ENCODE measurements at places on chromosomes 13 and 19.

DNA sequence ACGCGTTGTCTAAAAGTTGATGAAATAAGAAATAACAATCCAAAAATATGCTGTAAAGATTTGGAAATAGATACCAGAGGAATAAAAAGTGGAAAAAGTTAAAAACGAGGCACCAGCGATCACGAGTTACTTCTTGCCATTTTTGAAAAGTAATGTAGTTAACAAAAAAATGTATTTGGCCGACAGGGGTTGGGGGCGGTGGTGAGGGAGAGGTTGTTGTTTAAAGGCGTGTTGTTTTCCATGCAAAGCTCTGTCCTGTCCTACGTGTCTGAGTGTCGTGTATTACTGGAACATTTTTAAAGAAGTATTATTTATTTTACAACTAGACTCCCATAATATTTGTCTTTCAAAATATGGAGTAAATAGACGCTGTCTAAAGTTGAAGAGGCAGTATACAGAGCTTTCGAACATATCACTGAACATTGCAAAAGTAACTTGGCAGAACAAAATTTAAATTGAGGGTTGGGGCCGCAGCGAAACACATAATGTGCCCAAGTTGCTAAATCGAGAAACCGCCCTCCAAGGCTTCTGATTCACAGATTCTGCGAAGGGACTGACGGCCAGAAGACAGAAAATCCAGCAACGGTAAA, 823 bp downstream of the FBXO17 start:
- no peak for DNase-seq

DNA sequence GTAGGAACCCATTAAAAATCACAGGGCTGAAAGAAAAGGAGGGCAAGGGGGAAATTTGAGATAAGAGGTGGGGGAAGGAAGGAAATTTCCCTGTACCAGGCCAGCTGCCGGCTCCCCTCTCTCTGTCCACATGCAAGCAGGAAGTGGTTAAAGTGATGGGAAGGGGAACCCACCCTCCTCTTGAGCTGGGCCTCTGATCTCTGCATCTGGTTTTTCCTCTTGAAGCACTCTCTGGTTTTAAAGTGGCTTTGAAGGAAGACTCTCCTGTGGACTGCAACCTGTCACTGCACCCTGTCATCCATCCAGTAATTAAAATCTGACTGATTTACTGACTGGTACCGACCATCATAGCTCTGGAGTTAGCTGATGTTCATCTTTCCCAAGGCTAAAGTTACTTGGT, 239.6 kb downstream of the TSHZ3 start:
- no peak for DNase-seq

DNA sequence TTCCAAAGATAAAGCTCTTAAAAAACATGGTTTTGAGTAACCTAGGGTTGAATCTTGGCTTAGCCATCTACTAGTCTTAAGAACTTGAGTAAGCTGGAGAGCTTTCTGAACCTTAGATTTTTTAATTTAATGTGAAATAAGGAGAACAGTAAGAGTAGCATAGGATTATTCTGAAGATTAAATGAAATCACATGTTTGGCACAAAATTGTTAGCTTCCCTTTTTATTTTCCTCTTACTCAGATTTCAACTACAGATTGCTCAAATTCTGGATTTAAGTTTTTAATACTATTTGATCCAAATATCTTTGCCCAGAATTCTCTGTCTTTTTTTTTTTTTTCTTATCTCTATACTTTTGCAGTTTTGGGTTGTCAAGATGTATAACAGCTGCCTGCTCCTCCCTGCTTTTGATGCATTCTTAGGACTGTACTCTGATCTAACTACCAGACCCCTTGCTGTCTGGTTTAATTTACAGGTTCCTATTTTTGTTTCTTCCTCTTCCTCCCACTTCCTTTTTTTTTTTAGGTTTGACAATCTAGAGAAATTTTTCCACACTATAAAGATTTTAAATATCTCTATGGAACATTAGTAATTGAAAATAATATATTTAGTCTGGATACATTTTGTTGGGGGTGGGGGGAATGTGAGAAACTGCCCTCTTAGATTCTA, 12.3 kb downstream of the POMP start:
- DNase-seq, result no peak

- DNase-seq, result no peak
These were observed at the start of gene FSTL3 for GRCh38 chr19:676339-677105. FSTL3 (plus strand) TSS chr19:676392; CDS start chr19:676424, 32 bp downstream.

DNA sequence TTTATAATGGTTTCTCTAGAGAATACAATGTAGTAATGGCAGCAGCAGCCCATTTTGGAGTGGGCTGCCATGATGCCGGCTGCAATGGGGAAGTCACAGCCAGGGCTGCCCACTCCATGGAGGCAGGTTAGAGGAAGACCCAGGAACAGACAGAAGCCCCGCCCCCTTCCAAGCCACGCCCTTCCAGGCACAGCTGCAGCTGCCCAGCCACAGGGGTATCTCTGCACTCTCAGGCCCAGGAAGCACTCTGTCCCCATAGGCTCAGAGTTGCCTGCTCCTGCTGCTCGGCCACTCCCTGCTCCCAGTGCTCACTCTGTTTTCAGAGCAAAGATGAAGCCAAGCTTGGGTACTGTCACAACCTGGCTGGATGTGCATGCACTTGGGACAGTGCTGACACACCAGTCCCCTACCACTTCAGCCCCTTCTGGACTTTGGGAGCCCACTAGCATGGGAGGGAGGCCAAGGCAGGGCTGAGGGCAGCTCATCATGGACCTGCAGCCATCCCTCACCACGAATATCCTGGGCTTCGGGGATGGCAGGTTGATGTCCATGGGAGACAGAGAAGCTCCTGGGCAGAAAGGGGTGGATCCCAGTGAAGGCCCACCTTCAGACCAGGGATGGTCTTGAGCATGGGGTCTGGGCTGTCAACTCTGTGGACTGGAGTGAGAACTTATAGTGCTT, 1224.2 kb downstream of the SLITRK5 start:
- DNase-seq, result no peak

DNA sequence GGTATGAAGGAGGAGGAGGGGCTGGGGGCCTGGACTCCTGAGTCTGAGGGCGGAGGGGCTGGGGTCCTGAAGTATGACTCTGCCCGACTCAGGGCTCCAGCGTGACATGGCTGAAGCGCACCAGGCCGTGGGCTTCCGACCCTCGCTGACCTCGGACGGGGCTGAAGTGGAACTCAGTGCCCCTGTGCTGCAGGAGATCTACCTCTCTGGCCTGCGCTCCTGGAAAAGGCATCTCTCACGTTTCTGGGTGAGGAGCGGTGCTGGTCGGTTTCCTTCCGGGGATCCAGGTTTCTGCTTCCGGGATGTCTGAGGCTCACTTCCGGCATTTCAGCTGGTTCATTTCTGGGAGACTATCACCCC, 1.2 kb downstream of the CPT1C start:
- no peak for DNase-seq

DNA sequence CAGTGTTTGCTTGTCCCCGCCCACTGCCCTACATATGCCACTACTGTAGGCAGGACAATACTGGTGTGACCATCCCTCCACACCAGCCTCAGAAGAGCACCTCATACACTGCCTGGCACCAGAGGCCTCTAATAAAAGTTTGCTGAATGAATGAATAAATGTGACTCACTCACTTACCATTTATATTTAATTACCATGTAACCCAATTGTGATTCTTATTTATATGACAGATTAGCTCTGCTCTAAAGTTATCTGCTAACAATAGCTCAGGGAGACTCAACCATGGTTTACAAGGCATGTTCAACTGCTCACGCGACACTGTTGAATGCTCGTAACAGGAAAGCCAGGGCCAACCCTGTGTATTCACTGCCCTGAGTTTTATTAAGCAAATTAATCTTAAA, 66.0 kb upstream of the DOCK9 start:
- DNase-seq, result no peak

DNA sequence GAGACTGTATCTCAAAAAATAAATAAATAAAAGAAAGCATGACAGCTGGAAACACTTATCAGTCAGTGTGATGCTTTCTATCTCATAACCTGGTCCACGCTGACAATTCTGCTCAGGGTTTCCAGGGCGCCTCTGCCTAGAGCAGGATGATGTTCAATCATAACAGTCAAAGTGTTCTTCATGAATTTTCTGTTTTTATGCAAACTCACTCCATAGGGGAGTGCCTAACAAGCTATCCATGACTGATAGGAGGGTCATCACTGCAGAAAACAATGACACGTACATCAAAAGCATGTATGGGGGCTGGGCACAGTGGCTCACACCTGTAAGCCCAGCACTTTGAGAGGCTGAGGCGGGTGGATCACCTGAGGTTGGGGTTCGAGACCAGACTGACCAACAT, 41.4 kb upstream of the ZNF83 start:
- no peak for DNase-seq

DNA sequence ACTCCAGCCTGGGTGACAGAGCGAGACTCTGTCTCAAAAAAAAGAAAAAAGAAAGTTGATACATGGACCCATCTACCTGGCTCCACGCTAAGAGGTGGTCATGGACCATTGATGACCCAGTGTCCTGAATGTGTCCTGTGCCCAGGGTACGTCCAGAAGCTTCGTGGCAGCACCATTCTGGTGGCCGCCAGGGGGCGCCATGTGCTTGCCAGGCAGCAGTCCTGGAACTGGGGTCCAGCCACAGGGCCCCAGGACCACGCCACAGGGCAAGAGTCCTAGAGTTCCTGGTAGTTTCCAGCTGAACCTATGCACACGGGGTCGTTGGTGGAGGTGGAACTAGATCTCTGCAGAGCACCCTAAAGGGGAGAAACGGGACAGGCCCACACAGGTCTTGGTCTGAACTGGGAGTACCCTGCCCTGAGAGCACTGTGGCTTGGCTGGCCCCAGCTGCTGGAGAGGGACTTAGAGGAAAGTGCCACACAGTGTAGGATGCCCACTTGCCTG, 19.9 kb upstream of the FBXO27 start:
- no peak for DNase-seq

GRCh38 chr13:58843567-58843966, 1212.0 kb downstream of the PCDH17 start:
- no peak for DNase-seq

- no peak for DNase-seq
These were observed 34.3 kb downstream of the RCBTB1 start for GRCh38 chr13:49550942-49551644.

DNA sequence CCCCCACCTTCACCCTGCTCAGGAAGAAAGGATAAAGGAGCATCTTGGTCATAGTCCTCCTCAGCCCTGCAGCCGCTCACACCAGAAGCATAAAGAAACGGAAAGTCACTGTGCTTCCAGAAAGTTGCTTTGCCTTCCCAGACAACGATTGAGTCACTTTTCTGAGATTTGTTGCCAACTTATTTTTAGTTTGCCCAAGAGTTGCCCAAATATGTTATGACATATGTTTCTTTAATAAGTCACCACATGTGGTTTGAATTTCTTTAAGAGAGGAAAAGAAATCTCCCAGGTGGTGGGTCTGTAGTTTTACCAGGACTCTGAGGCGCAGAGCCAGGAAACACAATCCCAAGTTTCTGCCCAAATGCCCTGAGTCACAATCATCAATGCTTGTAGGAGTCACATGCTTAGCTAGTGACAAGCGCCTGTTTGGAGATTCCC, 63.4 kb upstream of the LRCH1 start:
- no peak for DNase-seq

GRCh38 chr13:41501281-41501680, 43.9 kb downstream of the RGCC start:
- no peak for DNase-seq

GRCh38 chr19:23160766-23161165, 43.9 kb downstream of the ZNF730 start:
- no peak for DNase-seq

DNA sequence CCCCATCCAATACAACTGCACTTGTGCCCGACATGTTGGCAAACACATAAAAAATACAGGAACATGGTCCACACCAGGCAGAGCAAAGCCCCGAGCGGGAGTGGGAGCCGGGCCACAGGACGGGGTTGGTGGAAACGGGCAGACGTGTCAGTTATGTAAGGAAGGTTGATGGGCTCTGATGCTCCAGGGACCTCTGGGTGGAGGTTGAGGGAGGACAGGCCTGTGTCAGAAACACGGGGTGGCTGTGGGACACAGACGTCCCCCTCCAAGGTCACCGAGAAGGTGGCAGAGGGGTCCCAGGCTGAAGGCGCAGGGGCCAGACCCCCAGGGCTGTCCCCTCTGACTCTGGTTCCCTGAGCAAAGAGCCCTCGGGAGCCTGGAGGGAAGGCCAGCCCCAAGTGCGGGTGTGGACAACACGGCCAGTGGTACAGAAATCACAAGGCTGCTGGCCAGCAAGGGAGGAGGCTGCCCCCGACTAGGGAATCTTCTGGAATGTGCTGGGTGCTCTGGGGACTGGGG, 31.4 kb upstream of the C13orf46 start:
- no peak for DNase-seq

DNA sequence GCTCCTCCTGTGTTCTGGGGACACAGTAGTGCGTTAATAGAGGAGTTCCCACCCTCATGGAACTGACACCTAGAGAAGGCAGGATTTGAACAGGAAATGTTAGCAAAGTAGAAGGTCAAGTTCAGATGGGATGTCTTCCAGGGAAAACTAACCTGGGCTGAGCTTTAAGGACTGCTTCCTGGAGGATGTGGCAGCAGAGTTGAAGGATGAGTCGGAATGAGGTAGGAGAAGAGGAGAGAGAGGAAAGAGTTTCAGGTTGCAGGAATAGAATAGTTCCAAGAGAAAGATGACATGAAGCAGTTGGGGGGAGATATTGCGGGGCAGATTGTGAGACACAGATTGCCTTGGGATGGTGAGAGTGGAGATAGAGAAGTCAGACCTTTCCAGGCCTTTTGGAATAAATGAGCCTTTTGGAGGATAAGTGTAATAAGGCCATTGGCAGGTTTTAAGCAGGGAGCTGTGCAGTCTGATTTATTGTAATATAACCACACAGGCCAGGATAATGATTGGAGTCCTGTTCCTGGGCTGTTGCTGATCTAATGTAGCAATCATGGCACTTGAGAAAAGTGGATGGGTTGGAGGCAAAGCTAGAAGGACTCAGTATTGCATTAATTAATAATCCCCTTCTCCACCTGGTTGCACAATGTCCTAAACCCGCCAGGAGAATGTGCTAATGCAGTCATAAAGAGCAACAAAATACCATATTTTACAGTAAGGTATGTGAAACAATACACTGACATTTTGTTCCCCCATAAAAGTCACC, 205.4 kb downstream of the SHISA2 start:
- no peak for DNase-seq

GRCh38 chr13:96200810-96201209, 110.9 kb downstream of the HS6ST3 start:
- no peak for DNase-seq

DNA sequence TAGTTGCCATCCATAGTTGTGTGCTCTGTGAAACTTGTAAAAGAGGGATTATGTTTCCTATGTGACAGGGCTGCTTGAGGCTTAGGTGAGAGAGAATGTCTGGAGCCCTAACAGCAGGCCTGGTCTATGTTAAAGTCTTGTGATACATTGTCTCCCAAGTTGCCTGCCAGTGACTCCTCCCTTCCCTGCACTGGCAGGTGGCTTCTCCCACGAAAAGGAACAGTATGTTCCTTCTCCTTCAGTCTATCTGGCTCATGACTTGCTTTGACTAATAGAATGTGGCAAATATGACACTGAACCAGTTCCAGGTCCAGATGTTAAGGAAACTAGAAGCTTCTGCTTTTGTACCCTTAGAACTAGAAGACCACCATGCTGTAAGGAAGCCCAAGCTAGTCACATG, 5.9 kb upstream of the KCNN4 start:
- DNase-seq, result no peak
